ENCODE measurements at places on chromosomes 12 and 14.
A peak's percentile ranks its signal among the peaks of the same experiment; 100 is the strongest.

DNA sequence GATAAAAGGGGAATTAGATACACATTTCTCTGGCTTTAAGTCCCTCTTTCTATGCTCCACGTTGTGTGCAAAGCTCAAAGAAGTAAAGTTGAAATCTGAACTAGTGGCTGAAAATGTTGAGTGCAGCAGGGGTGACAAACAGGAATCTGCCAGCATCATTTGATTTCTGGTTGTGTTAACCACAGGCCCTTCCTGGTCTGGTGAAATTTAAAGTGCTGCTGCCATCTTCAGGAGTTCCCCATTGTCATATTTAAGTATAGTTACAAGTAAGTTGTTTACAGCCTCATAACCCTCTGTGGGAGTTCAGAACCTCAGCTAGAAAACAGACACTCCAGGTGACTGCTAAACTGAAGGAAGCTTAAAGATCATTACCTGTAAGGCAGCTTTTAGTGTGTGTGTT is 90.9 kb upstream of the CCDC196 start:
- no peak for DNase-seq

GRCh38 chr12:110689281-110690126 is 589 bp upstream of the HVCN1 start:
- no peak for DNase-seq

DNA sequence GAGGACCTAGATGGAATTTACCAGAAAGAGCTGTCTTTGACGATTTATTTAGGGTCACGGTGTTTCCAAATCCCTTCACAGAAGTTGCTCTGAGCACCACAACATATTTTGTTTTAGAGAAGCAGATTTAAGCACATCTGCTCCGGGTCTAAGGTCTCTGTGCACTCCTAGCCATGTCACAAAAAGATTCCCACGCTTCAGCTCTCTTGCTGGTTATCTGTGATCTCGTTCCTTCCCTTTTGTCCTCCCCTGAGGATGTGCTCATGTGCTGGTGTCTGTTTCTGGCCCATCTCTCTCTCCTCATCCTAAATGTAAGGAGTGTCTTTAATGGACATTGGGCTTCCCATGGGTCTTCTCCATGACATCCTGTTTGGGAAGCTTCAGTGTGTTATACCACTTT is 53.7 kb upstream of the GNPNAT1 start:
- DNase-seq: no peak

- DNase-seq: peak; percentile 52
Observed at GRCh38 chr12:103529306-103529705, 33.5 kb upstream of the C12orf42 start.

- DNase-seq: no peak
Observed at GRCh38 chr12:122243965-122244364, 18.1 kb upstream of the DIABLO start.

DNA sequence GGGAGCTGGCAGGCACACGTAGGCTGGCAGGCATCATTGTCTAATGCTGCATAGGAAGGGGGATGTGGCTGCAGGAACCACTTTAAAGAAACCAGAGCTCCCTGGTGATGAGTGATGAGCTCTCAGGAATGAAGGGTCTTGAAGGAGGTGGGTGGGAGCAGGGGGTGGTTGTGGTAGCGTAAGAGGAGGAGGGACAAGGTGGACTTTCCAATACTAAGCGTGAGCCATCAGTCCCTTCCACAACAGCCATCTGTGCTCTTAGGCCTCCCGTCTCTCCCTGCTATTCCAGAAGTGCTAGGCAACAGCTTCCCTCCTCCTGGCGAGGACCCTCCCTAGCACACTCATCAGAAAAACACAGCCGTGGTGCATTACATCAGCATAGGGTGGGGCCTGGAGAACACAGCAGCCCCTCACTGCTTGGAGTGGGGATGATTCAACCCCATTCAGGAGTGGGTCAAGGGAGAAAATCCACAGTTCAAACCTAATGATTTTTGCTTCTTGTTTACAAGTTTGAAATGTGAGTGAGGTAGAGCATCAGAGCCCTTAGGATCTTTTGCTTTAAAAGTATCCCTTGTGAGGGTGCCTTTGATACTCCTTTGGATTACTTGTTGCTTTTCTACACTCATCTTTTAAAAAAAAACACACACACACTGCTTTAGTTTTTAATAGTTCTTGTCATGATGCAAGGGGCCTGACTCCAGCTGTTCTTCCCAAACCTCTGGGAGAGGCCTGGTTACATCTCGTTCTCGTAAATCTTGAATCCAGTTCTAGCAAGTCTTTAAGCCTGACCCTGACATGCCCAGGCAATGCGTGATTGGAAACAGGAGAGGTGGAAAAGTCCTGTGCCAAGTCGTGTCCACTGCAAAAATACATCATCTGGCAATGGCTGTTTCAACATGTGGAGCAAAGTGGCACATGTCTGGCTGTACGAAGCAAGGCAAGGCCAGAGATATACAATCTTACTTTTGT is 356.4 kb upstream of the DDHD1 start:
- no peak for DNase-seq

Measured in NCI-H2081 (cell line).